ENCODE measurements at places on chromosomes 1 and 21. TPM values are rescaled to one million over a fixed set of nuclear protein-coding genes. Genes with fewer than 3 reads are reported as not detected.
A peak's percentile ranks its signal among the peaks of the same experiment; 100 is the strongest.

The LMX1A gene
- not detected for total RNA-seq

The CAPZA1 gene
- total RNA-seq, result 259 TPM

DNA sequence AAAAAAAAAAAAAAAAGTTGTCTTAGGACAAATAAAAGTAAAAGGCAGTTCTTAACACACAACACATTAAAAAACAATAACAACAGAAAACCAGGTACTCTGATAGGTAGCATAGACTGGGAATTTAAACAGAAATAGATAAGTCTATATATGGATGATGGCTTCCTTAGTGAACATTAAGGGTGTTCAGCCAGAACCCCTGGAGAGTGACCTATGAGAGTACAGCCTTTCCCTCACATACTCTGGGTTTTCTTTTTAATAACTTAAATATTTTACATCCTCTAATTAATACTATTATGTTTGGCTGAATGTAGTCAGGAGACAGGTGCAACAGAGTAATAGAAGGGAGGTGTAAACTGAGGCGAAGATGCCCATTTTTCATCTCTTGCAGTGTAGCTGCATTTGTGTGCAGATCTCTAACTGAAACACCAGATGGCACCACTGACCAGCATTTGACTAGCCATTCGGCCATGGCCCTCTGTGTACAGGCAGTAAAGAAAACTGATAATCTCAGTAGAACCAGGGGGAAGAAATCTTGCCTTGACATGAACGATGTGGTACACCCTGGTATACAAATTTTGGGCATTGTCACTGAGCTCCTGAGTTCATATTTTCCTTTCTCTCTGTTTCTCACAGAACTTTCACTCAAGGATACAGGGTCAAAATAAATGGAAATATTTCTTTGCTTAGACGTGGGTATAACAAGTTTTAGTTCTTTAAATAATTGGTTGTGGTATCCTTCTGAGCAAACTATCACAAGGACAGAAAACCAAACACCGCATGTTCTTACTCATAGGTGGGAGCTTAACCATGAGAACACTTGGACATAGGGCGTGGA lies 7.6 kb downstream of the TTF2 start:
- peak; percentile 51 for DNase-seq

The MAP3K21 gene
- 3.6 TPM for total RNA-seq

- DNase-seq, result no peak
Observed at GRCh38 chr21:46172863-46173528, 11.3 kb downstream of the SPATC1L start.

- DNase-seq, result peak; percentile 72
Observed at GRCh38 chr1:31155216-31155806, 84.4 kb downstream of the NKAIN1 start.

The SLC9C2 gene
- not detected for total RNA-seq

DNA sequence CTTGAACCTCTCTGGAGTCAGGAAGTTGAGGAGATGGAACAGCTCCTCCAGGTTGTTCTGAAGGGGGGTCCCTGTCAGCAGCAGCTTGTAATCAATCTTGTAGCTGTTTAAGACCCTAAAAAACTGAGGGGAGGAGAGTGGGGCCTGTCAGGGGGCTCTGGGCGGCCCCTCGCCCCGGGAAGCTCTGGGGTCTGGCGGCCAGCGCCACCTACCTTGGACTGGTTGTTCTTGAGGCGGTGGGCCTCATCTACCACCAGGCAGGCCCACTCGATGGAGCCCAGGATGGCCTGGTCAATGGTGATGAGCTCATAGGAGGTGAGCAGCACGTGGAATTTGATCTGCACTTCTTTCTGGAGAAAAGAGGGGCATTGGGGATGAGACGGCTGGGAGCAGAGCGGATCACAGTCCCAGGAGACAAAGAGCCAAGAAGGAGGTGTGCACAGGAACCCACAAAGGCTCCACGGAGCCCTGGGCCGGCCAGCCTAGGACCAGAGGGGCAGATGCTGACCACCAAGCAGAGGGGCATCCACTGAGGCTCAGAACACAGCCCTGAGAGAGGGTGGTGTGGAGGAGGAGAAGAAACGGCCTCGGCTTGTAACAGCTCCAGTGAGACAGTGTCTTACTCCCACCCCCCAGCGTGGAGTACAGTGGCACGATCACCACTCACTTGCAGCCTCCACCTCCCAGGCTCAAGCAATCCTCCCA lies 43.5 kb downstream of the CHD5 start:
- no peak for DNase-seq

The MYOM3 gene
- 0.02 TPM for total RNA-seq

The THRAP3 gene
- total RNA-seq, result 67.3 TPM

DNA sequence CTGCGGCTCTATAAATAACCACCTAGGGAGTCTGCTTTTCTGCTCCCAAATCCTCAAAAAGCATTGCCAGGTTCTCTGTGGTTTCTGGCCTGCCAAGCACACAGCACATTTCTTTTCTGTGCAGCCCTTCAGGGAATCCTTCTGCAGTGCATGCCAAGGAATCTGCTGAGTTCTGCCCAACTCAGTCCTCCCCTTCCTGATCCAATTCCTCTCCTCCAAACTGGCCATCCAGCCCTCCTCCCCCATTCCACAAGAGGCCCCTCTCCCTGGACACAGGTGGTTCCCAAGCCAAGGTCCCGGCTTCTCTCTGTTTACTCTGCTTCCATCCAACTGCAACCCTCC lies 61.8 kb downstream of the HIVEP3 start:
- DNase-seq, result peak; percentile 51

- no peak for DNase-seq
Observed at GRCh38 chr21:36199021-36199420, 42.4 kb downstream of the DOP1B start.

- no peak for DNase-seq
Observed at GRCh38 chr1:206578978-206579374, 33.3 kb downstream of the EIF2D start.

The NMNAT2 gene
- total RNA-seq, result 8.2 TPM

GRCh38 chr1:27713139-27713725 lies 12.5 kb upstream of the FAM76A start:
- DNase-seq, result no peak

- no peak for DNase-seq
Observed at GRCh38 chr1:208933984-208934525, 649.5 kb upstream of the CAMK1G start.

The DNAJC28 gene
- total RNA-seq, result 1.9 TPM
